ENCODE measurements at places on chromosomes 11 and 22.

- DNase-seq = no peak
Measured at GRCh38 chr11:17725174-17725573, 5.8 kb downstream of the MYOD1 start.

DNA sequence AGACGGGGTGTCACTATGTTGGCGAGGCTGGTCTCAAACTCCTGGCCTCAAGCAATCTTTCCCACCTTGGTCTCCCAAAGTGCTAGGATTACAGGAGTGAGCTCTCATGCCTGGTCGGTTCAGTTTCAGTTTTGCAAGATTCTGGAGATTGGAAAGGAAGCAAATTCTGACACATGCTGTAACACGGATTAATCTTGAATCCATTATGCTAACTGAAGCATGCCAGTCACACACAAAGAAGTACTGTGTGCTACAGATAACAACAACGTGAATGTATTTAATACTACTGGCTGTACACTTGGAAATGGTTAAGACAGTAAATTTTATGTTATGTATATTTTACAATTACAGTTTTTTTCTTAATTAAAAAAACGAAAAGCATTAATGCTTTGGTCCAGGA, 107.6 kb downstream of the MED15 start:
- DNase-seq = no peak

DNA sequence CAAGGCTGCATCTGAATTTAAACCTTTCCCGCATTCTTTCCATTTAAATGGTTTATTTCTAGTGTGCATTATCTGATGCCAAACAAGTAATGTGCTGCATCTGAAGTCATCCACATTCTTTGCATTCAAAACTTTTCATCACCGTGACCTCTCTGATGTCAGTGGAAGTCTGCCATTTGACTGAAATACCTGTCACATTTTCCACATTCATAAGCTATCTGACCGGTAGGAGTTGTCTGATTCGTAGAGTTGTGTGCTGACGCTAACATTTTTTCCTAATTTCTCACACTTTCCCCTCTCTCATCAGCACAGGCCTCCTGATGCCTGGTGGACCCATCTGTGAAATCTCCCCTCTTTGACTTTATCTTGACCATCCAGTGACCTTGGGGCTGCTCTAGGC, 79.9 kb upstream of the BARX2 start:
- no peak for DNase-seq

DNA sequence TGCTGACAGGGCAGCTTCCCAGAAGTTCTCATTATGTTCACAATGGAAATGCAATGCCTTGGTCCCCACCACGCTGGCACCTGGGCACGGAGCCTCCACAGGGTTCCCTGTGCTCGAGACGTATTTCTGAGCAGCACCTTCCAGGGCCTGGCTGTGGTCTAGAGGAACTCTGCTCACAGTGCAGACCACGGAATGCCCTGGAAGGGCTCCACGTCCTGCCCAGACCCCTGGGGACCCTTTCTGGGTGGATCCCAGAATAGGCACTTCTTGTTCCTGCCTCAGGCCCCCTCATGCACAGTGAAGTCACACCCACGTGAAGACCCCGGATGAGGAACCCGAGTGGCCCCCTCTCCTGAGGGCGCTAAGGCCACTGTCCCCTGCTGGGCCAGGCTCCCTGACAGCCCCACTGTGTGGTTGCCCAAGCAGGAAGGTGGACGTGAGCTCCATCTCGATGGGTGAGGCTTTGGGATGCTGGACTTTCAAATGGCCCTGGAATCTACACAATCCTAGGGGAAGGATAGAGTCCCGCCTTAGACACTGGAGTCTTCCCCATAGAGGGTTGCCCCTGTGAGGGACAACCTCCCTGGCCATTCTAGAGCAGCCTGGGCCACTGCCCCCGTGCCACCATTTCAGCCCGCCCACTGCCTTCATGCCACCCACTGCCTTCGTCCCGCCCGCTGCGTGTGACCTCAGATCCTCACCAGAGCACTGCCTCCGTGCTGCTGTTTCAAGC, 1106.8 kb downstream of the BRD1 start:
- no peak for DNase-seq

DNA sequence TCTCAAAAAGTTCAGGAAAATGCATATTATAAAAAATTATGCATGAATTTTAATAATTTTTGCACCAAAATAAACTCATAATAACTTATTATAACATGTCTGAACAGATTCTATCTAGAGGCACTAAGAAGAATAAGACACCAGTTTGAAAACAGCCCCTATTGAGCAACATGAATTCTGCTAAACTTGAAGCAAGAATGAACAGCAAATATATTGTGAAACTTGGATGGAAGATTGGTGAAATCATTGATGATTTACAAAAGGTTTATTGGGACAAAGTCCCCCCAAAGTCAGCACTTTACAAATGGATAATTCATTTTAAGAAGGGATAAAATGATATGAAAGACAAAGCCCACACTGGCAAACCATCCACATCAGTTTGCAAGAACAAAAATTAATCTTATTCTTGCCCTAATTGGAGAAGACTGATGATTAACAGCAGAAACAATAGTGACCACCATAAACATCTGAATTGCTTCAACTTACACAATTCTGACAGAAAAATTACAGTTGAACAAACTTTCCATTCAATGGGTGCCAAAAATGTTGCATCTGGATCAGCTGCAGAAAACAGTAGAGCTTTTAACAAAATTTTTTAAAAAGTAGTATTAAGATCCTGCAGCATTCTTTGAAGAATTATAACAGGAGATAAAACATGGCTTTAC, 257.5 kb upstream of the FAT3 start:
- no peak for DNase-seq

DNA sequence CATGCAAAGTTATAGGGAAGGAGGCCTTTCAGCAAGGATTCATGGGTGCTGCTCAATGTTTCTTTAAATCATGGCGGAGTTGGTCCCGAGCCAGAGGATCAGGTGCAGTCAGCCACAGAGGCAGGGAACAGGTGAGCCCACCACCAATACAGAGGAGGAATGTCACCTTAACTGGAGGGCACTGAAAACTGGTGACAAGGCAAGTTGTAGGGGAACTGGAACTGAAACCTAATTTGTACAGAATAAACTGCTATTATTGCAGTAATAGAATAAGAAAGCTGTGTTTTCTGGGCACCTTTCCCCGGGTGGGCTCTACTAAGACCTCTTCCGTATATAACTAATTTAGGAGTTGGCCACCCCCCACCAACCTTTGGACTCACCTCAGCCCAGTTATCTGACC, 296.0 kb upstream of the NARS2 start:
- no peak for DNase-seq

- no peak for DNase-seq
Measured at GRCh38 chr22:39174498-39175352, 22.2 kb upstream of the CBX7 start.

GRCh38 chr11:965206-965775, 39.6 kb downstream of the AP2A2 start:
- no peak for DNase-seq

- DNase-seq = no peak
Measured at GRCh38 chr11:8386134-8386864, 122.6 kb upstream of the LMO1 start.

DNA sequence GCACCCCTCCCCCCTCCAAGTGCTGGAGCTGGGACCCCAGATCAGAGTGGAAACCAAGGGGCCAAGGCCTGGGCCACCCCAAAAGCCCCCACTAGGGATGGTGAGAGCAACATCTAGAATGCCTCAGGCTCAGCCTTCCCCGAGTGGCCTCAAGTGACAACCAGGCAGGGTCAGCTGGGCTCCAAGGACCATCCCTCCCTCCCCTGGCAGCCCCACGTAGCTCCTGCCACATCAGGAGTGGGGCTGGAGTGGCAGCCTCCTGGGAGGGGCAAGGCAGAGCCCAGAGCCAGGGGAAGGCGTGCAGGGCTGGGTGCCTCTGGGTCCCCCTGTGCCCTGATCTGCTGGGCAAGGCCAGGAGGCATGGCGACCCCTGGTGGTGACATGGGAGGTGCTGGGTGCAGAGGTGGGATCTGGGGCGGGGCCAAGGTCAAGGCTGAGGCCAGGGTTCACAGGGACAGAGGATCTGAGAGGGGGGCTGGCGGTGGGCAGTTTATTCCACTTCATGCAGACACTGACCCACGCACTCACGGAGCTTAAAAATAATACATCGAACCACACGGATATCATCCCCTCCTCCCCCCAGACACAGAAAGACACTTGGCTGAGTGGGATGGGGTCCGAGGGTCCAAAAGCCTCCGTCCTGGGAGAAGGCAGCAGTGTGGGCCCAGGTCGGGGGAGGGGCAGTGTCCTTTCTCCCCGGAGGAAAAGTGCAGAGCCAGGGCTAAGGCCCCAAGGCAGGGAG, 15.8 kb upstream of the EHD1 start:
- DNase-seq = peak; percentile 57

DNA sequence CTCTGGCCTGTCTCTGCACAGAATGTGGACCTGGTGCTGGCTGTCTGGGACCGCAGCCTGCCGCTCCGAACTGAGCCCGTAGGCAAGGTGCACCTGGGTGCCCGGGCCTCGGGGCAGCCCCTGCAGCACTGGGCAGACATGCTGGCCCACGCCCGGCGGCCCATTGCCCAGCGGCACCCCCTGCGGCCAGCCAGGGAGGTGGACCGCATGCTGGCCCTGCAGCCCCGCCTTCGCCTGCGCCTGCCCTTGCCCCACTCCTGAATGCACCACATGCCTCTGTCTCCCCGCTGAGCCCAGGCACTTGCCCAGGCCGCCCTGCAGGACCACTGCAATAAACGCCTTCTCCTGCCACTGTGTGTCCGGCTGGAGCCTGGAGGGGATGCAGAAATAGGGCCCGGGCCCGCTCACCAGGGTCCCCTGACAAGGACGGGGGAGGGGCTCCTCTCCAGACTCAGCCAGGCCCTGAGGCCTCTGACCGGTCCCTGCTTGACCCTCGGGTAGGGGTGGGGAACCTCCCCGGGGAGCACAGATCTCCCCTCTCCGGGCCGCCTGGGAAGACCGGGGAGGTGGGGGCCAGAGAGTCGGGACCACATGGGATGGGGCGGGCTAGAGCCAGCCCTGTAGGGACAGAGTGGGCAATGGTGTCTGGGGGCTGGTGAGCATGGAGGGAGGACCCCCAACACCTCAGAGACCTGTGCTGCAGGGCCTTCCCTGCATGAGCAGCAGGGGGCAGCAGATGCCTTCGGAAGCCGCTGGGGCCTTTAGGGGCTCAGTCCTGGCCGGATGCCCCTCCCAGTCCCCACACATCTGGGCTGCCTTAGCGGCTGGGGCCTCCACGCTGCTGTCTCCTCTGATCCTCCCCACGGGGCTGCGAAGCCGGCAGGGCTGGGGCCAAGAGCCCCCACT, 1.4 kb upstream of the TNNI2 start:
- peak; percentile 51 for DNase-seq

DNA sequence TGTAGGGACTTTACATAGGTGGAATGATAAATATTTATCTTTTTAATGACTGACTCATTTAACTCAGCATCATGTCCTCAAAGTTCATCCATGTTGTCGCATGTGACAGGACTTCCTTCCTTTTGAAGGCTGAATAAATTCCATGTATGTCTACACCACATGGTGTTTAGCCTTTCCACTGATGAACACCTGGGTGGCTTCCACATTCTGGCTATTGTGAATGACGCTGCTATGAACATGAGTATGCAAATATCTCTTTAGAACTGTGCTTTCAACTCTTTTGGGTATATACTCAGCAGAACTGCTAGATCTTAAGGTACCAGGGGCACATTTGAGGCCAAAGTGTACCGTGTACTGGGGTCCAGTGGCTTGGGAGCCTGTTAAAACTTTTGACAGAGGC, 24.1 kb downstream of the LARGE1 start:
- no peak for DNase-seq

- DNase-seq = no peak
Measured at GRCh38 chr11:119324189-119324588, 7.3 kb upstream of the MCAM start.

DNA sequence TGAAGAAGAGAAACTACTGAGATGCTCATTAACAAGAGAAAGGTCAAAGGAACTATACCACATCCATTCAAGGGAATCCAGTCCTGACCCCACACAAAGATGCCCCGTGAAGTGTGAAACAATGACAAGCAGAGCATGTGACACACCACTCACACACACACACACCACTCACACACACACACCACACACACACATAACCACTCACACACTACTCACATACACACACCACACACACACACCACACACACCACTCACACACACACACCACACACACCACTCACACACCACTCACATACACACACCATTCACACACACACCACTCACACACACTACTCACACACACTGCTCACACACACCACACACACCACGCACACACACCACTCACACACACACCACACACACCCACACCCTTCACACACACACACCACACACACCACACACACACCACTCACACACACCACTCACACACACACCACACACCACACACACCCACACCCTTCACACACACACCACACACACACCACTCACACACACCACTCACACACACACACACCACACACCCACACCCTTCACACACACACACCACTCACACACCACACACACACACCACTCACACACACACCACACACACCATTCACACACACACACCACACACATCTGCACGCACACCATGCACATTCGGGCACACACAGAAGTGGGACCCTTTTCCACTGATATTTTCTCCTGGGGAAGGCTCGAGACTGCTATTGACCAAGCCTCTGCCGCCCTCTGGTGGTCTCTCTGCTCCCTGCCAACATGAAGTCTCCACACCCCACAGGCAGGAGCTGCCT, 32.0 kb upstream of the COMT start:
- DNase-seq = peak; percentile 43

GRCh38 chr11:98564233-98564632, 456.5 kb upstream of the CNTN5 start:
- no peak for DNase-seq

- no peak for DNase-seq
Measured at GRCh38 chr22:49701380-49702067, 126.1 kb downstream of the BRD1 start.

- DNase-seq = no peak
Measured at GRCh38 chr11:9037046-9037780, 33.4 kb upstream of the NRIP3 start.

GRCh38 chr11:113556036-113556435, 80.8 kb upstream of the DRD2 start:
- DNase-seq = no peak

GRCh38 chr11:10694486-10695239, 1.1 kb upstream of the IRAG1 start:
- no peak for DNase-seq

GRCh38 chr11:46047520-46047919, 73.7 kb downstream of the PHF21A start:
- DNase-seq = no peak
